ENCODE measurements at places on chromosomes 16 and 17. TPM values are rescaled to one million over a fixed set of nuclear protein-coding genes. Genes with fewer than 3 reads are reported as not detected.

DNA sequence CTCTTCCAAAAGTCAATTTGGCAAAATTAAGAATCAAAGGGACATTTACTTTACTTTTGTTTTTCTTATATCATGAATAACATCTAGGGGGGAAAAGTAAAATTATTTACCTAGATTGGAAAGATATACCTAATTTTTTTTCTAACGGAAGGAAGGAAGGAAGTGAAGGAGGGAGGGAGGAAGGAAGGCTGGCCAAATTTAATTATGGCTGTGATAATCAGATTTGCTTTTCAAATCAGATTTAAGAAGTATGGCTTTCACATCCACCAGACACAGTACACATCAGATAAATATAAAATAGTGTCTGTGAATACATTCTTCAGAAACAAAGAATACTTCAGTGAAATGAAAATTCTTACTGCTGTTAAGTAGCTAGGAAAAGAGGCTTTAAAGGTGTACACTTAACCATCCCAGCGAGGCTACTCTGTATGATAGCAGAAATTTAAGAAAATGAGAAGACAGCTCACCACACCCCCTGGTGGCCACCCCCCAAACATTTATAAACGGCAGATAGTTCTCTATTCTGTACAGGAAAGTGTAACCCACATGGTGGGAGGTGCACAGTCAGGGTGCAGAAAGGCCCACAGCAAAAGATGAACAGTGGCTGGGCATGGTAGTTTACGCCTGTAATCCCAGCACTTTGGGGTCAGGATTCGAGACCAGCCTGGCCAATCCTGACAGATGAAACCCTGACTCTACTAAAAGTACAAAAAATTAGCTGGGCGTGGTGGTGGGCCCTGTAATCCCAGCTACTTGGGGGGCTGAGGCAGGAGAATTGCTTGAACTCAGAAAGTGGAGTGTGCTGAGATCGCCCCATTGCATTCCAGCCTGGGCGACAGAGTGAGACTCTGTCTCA lies 150.8 kb downstream of the SSH2 start:
- peak; percentile 24 for DNase-seq

DNA sequence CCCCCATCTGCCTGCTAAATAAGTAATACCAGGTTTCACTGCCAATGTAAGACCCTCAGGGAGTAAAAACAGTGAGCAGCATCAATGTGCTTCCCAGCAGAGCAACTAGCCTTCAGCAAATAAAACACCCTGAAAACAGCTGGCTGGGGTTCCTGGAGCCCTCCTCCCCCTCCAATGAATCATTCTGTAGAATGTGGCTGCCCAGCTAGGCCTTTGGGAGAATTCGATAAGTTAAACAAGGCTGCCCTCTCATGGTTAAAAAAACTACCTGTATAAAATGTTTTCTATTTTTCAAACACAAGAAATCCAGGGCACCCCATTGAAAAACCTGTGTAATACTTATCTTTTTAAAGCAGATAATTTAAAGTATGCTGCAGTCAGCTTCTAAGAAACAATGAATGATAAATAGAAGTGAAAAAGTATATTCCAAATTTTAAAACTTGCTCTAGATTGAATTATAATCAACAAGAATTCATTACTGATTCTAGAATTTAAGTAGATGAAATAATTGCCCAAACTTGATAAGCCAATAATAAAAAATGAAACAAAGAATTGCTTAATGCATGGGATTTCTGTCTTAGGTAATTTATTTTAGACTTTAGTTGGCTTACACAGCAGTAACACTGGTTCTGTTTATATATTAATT lies 9.4 kb upstream of the TOM1L1 start:
- DNase-seq, result no peak

LRRC36 gene
- total RNA-seq, result not detected

GRCh38 chr16:78524066-78524595 lies 424.7 kb downstream of the WWOX start:
- DNase-seq, result no peak

DNA sequence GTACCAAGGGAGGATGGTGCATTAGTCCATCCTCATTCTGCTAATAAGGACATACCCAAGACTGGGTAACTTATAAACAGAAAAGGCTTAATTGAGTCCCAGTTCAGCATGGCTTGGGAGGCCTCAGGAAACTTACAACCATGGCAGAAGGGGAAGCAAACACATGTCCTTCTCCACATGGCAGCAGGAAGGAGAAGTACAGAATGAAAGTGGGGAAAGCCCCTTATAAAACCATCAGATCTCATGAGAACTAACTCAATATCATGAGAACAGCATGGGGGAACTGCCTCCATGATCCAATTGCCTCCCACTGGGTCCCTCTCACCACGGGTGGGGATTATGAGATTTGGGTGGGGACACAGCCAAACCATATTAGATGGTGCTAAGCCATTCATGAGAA lies 84.5 kb downstream of the SEC14L1 start:
- no peak for DNase-seq

- no peak for DNase-seq
Observed at GRCh38 chr16:70715860-70716357, 30.1 kb upstream of the MTSS2 start.

COA3 gene
- total RNA-seq, result 101 TPM

DNA sequence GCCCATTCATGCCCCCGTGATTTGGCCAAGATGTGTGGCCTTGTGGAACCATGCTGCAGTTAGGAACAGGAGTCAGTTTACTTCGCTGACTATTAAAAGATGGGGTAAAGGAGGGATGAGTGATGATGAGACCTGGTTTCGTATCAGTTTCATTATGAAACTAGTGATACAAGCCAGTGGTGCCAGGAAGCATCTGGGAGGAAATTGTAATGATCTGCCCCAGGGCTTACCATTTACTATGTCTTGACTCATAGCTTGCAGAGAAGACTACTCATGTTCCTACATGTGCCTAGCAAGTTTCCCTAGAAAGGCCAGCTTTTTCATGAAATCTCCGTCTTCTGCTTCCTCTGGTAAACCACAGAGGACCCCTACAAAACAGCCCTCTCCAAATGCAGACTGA lies 23.2 kb downstream of the CDH3 start:
- no peak for DNase-seq

GRCh38 chr16:86569701-86570447 lies 3.2 kb downstream of the FOXC2 start:
- no peak for DNase-seq

DNA sequence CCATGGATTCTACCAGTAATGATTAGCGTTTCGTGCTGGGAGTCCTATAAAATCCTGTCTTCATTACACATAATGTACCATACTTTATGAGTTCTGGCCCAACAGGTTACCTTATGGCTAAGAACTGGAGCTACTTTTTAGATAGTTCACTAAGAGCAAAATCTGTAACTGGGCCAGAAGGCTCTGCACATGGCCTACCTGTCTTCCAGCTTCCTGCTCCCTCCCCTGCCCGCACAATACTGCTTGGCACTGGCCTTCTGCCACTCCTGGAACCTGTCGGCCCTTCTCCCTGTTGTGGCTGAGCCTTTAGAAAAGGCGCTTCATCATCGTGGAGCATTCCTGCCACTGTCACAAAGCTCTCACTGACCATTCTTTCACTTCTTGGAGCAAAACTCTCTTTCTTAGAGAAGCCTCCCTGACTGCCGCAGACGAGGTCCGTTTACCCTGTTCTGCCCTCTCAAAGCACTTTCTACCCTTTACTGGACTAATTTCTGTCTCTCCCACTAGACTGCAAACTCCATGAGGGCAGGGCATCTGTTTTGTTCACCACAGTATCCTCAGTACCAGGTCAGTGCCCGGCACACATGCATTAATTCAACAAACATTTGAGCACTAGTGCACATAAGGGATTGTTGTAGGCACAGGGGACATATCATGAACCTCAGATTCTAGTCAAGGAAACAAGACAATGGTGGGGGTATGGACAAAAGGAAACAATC lies 116.5 kb downstream of the PARN start:
- DNase-seq, result no peak

DNA sequence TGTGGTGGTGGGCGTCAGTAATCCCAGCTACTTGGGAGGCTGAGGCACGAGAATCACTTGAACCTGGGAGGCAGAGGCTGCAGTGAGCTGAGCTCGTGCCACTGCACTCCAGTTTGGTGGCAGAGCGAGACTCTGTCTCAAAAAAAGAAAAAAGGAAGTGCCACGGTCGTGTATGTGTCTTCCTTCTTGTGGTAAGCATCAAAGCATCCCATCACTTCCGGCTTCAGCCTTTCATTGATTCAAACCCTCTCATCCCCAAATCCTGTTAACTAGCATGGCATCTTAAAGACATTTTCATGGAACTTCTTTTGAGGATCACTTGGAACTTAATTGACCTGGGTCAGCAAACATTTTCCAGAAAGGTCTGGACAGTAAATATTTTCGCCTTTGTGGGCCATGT lies 126.2 kb downstream of the CPPED1 start:
- no peak for DNase-seq

KRT36 gene
- total RNA-seq, result not detected

DNA sequence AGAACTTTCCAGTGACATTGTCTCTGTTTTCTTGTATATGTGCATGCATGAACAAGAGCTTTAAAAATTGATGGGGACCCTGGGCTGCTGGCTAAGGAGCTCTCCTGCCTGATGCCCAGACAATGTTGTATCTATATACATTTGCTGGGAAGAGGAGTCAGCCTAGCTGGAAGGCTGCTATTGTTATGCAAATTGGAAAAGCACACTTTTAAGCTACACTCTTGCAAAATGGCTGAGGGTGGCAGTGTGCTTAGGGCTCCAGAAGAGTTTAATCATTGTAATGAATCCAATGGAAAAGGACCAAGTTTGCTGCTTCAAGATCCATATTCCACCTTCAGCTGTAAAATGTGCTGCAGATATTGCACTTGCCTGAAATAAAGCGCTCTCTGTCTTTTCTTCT lies 171.8 kb downstream of the PRKCA start:
- DNase-seq, result no peak

DNA sequence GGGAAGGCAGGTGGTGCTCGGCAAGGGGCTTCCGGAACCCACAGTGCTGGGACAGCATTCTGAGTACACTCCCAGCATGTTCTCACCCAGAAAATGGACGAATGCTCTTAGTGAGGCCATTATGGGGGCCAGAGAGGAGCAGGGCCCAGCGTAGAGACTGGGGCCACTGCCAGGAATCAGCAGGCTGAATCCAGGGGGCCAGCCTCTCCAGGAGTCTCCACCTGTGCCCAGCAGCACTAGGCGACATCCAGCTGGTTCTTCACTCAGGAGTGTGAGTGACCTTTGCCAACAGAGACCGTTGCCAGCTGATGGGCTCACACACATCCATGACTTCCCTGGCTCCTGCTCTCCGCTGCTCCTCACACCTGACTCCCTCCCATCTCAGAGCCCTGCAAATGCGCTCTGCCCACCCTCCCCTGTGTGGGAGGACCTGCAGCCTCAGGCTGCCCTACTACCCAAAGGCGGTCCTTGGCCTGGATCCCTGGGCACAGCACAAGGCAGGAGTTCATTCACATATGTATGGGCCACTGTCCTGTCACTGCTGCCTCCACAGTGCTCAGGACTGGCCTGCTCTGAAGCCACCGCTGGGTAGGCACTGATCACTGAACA lies 5.1 kb downstream of the RHBDF1 start:
- no peak for DNase-seq

DNA sequence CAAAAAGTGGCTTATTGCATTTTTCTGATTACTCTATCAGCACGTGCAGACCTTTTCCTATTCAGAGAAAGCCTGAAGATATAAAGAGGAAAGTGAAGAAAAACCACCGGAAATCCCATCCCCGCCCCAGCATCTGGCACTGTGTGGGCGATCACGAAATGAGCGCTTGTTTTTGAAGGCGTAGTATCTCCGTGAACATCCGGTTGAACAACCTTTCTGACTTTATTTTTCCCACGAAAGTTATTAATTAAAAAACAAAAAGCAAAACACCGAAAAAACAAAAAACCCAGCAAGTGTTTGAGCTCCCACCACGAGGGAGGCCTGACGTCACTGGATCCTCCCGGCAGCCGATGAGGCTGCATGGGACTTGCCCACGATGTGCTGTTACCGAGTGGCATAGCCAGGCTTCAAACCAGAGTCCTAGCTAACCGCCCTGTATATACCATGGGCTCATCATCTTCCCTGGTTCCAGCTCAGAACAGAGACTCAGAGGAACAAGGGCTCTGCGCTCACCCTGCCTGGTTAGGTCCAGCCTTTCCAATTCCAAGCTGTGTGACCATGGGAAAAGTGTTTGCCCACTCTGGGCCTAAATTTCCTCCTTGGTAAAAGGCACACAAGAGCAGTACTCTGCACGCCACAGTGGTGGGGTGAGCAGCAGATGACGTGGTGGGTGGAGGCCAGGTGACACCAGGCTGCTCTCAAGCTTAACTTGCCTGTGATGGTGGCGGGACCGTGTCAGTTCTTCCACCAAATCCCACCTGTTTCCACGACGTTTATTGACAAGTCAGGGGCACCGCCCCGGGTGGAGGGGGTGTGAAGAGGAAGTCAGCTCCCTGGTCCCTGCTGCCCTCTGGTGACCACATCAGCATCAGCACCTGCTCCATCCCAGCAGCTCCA lies 34.3 kb upstream of the IL21R start:
- peak; percentile 34 for DNase-seq

- DNase-seq, result no peak
Observed at GRCh38 chr17:15171167-15172047, 93.7 kb downstream of the PMP22 start.

DNA sequence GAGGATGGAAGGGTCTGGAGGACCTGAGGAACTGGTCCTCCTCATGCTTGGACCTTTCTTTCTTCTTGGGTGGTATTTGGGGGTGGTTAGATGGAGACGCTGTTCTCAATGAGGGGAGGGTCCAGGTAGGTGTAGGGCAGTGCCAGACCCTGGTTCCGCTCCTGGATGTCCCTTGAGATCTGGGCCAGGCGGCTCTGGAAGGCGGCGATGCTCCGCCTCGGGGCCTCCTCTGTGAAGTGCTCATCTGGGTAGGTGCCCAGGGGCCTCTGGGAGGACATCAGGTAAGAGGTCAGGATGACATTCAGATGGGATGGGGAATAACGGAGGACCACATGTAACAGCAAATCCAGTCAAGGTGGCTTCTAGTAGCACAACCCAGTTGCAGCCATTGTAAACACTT lies 9.0 kb upstream of the ALOX12B start:
- no peak for DNase-seq

ABCA5 gene
- total RNA-seq, result 60.7 TPM

- DNase-seq, result no peak
Observed at GRCh38 chr17:74987909-74988711, 678 bp downstream of the CDR2L start.

TAC4 gene
- total RNA-seq, result not detected

- no peak for DNase-seq
Observed at GRCh38 chr17:45656527-45657181, 127.5 kb upstream of the CRHR1 start.

DNA sequence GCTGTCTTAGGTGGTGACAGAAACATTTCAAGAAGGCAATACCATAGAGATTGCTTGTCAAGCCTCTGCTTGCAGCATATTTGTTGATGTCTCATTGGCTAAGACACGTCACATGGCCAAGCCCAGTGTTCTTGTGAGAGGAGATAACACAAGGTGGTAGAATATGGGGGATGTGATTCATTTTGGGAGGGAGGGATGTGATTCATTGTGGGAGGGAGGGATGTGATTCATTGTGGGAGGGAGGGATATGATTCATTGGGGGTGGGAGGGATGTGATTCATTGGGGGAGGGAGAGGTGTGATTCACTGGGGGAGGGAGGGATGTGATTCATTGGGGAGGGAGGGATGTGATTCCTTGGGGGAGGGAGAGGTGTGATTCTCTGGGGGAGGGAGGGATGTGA lies 470.5 kb upstream of the SALL1 start:
- no peak for DNase-seq

KRT32 gene
- 5.0 TPM for total RNA-seq

SDR42E1 gene
- 7.1 TPM for total RNA-seq

KRT24 gene
- 5.5 TPM for total RNA-seq

GRCh38 chr17:60039114-60039846 lies 39.4 kb downstream of the HEATR6 start:
- DNase-seq, result no peak
